ENCODE measurements at places on chromosomes 1 and 21.

DNA sequence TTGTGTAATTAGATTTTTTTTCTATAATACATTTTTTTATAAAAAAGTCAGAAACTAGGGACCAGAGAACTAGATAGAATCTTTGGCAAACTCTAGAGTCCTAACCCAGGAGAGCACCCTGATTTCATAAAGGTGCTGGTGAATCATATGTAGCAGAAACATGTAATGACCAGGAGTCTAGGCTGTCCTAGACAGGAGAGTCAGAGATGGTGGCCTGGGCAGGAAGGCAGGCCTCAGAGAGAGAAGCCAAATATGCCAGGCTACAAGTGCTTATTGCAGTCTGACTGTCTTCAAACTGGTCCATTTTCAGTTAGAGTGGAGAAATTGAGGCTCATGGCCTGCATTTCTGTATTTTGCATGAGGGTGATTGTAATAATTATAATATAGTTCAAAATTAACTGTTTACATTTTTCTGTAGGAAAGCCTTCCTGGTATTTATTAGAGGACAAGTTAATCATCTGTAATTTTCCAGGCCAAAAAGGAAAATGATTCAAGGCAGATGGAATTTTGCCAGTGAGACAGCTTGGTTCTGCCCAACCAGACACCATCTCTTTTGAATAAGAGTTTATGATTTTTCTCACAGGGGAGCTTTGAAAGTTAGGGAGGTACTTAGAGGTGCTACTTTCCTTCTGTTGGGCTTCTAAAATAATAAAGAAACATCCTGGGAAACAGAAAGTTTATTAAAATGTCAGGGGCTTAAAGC is 129.8 kb downstream of the S1PR1 start:
- no peak for DNase-seq

DNA sequence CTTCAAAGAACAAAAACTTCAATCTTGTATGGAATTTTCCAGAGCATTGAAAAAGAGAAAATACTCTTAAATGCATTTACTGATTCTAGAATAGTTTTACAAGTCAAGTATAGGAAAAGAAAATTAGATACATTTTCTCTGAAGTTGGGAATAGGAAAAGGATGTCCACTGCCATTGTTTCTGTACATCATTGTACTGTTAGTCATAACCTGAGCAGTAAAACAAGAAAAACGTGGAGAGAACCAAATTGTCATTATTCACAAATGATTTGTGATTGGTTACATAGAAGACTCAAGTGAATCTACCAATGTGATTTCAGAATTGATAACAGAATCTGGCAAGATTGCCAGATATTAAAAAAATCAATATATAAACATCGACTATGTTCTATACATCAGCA is 27.4 kb downstream of the PRKACB start:
- DNase-seq, result no peak

DNA sequence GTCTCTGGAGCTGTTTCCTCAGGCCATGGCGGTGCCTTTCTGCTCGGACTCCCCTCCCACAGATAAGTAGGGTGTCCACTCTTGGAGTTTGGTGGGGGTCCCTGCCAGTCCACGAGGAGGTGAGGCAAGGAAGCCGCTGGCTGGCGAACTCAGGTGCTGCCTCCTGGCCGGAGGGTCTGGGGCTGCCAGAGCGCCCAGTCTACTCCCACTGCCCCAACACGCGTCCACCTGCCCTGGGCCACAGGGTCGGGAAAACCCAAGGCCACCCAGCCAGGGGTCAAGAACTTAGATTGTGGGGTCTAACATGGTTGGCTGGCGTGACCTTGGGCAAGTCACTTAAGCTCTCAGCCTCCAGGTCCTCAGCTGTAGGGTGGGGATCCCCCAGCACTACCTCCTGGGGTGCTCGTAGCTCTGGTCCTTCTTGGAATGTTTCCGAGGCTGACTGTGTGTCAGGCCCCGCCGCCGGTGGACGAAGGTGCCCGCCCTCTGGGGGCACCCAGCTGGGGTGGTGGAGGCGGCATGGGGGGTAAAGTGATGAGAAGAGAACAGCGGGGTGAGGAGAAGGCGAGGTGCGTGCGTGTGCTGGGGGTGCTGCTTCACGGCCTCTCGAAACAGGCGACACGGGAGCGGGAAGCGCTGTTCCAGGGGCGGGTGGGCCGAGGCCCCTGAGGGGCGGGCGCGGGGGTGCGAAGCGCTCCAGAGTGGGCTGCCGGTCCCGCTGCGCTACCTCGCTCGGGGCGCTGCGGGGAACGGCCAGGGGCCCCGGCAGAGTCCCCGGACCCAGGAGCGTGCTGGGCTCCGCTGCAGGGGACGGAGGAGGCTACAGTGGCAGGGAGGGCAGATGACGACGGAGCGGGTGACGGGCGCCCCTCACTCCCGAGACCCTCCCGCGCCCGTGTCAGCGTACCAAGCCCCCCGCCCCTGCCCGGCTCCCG is 1.2 kb downstream of the SH2D5 start:
- DNase-seq, result no peak

GRCh38 chr1:220300442-220301121 is 28.3 kb upstream of the RAB3GAP2 start:
- peak; percentile 61 for DNase-seq

GRCh38 chr1:11942280-11942679 is 7.8 kb downstream of the PLOD1 start:
- DNase-seq, result no peak

DNA sequence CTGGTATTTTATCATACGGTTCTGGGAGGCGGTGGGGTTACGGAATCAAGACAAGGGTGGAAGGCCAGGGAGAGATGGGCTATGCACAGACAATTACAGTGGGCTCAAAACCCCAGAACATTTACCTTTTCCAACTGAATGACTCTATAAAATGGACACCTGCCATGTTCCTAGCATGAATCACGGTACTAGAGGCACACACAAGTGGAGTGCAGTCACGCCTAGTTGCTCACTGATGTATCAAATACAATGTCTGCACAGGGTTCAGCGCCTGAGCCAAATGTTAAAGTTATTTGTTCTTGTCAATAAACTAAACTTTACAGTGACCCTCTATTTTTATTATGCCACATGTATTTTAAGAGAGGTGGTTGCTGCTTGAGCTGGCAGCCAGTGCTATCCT is 121.4 kb downstream of the ATG4C start:
- DNase-seq, result no peak

- no peak for DNase-seq
Measured at GRCh38 chr1:210376836-210377372, 48.2 kb downstream of the HHAT start.

DNA sequence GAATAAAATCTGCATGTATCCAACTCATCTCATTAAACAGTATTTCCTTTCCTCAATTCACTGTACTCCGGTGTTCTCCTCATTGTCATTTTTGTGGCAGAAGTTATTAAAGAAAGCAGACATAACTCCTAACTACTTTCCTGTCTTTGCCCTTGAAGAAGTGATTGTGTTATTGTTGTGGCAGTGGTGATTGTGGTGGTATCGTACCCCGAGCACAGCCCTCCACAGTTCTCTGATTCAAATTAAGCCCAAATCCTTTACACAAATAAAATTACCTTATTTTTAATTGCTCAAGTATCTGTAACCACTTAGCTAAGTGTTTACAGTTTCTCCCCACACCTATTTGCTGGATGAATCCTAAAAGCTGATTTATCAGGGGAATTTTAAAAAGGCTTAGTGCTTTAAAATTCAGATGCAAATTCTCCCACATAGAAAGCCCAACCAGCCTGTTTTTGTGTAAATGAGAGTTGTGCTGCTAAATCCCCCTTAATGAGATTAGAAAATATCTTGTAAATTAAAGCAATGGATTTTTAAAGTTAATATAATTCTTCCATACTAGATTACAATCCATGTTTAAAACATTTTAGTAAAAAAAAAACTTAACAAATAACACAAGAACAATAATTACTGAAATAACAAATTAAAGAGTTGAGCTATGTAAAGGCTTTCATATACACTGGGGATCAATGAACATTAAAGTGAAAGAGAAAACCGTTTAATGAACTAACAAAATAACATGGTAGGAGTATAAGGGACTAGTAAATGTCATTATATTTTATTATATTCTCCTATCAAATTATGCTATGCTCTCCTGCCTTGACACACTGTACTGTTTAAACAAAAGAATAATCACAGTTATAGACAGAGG is 259.0 kb downstream of the NEGR1 start:
- no peak for DNase-seq

GRCh38 chr1:211292411-211292810 is 33.2 kb downstream of the RCOR3 start:
- DNase-seq, result no peak

- DNase-seq, result peak; percentile 48
Measured at GRCh38 chr1:16175610-16176553, 20.0 kb upstream of the EPHA2 start.

- peak; percentile 21 for DNase-seq
Measured at GRCh38 chr21:17699524-17700189, 87.0 kb upstream of the BTG3 start.

GRCh38 chr1:10901091-10901890 is 104.8 kb upstream of the CASZ1 start:
- peak; percentile 96 for DNase-seq

DNA sequence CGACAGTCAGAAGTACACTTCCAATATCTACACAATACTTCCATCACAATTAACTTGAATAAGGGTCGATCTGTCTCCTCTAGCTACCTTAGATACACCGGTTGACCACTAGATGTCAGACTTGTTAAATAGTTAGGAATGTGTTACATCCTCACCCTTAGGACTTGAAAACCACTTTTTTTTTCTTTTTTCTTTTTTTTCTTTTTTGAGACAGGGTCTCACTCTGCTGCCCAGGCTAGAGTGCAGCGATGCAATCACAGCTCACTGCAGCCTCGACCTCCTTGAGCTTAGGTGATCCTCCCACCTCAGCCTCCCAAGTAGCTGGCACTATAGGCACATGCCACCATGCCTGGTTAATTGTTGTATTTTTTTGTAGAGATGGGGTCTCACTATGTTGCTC is 120.4 kb upstream of the GREM2 start:
- peak; percentile 73 for DNase-seq

GRCh38 chr1:233230011-233230410 is 65.5 kb downstream of the PCNX2 start:
- DNase-seq, result no peak

GRCh38 chr1:31588751-31589515 is 12.6 kb downstream of the TINAGL1 start:
- peak; percentile 73 for DNase-seq

- no peak for DNase-seq
Measured at GRCh38 chr1:215082532-215083382, at the start of gene KCNK2. KCNK2 (plus strand) TSS chr1:215082737; CDS start chr1:215083386, 649 bp downstream.

Data from SW480 (cell line).